ENCODE measurements at places on chromosomes 16 and 17.

DNA sequence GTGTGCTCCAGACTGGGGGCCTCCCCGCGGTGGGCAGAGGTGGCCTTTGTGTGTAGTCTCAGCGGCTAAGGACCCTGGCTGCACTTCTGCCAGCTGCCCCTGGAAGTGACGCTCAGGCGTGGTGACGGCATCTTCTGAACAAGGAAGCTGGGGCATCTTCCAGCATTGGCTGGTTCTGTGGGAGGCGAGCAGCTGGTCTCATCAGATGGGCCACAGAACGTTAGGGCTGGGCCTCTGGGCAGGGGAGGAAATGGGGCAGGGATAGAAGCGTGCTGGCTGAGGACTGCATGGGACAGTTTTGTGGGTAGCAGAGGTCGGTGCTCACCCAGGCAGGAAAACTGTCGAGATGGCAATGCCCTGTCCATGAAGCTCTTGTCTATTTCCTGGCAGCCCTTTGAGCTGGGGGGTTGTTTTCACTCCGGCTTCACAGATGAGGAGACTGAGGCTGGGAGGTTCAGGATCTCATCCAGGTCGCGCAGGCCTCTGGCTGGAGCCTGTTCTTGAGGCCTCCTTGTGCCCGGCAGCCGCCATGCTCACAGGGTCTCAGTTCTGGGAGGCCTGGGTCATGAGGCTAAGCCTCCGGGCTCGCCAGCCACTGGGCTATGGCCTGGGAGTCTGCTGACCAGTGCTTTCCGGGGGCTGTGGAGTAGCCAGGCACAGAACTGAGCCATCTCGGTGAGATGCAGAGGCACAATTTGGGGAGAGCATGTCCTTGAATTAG is 16.3 kb downstream of the IRF8 start:
- no peak for DNase-seq

GRCh38 chr16:12311877-12312276 is 335.3 kb downstream of the SNX29 start:
- no peak for DNase-seq

DNA sequence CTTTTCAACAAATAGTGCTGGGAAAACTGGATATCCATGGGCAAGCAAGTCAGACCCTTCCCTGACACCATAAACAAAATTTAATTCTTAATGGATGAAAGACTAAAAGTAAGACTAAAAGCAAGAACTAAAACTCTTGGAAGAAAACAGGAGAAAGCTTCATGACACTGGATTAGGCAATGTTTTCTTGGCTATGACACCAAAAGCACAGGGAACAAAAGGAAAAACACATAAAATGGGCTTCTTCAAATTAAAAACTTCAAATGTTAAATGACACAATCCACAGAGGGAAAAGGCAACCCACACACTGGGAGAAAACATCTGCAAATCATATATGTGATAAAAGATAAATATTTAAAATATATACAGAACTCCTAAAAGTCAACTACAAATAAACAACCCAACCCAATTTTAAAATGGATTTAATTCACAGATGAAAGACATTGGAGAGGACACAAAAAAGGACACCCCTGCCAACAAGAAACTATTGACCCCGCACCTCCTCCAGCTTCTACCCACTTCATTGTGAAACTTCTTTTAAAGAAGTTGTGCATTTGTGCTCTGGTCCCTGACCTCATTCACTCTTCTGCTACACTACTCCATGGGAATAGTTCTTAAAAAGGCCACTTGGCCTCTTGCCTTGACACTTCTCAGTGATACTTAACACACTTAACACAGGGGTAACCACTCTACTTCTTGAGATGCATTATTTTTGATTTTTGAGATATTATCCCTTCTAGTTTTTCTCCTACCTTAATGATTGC is 80.3 kb downstream of the TRIM37 start:
- no peak for DNase-seq

DNA sequence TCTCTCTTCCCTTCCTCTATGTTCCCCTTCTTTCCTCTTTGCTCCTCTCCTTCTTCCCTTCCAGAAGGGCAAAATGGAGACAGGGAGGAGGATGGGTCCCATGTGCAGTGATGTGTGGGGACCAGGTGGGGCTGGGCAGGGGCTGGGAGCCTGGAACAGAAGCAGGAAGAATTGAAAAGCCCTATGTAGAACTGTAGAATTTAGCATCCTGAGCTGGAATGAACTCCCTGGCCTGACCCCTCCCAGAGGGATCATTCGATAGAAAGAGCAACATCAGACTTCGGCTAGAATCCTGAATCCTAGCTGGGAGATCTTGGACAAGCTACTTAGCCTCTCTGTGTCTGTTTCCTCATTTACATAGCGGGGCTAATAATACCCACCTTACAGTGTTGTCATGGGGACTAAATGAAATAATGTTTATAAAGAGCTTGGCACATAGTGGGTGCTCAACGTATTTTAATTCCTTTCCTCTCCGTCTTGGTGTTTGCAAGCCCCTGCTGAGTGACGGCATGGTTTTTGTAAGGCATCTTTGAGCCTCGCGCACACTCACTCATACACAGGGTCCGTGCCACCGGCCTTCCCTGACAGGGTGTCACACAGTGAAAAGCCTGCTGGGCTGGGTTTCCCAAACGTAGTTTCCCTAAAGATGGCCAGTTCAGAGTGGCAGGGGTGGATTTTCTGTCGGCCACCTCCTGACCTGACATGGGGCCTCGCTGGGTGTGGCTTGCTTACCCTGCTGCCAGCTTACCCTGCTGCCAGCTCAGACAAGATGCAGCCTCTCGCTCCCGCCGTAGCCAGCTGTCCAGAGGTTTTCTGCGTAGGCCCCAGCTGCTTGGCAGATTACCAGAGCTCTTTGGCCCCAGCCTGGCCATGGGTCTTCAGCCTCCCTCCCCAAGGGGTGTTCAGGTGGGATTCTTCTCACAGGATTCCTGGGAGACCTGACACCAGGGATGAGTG is 6.1 kb upstream of the ARHGAP23 start:
- no peak for DNase-seq

DNA sequence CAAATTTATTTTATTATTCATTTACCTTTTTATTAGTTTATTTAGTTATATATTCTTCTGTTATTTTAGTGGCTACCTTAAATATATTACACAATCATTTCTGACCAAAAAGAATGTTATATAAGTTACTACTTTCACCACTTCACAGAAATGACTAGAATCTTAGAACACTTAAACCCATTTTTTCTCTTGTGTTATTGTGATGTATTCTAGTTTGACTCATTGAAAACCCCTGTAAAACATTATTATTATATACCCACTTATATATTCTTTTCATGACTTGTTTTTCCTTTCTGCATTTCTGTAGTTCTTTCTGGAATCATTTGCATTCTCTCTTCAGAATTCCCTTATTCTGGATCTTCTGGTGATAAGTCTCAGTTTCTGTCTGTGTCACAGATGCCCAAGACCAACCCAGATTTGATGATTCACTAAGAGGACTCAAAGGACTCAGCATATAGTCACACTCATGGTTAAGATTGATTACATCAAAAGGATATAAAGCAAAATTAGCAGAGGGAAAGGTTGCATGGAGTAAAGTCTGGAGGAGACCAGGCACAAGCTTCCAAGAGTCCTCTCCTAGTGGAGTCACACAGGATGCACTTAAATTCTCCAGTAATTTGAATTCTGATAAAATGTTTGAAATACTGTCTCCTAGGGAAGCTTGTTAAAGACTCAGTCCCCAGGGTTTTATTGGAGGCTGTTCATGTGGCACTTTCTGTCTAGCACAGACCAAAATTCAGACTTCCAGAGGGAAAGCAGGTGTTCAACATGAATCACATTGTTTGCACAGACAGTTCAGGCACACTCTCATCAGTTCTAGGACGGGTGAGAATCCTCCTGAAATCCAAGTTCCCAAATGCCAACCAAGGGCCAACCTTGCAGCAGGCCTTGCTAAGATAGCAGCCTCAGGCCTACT is 7.7 kb downstream of the GINS3 start:
- no peak for DNase-seq

DNA sequence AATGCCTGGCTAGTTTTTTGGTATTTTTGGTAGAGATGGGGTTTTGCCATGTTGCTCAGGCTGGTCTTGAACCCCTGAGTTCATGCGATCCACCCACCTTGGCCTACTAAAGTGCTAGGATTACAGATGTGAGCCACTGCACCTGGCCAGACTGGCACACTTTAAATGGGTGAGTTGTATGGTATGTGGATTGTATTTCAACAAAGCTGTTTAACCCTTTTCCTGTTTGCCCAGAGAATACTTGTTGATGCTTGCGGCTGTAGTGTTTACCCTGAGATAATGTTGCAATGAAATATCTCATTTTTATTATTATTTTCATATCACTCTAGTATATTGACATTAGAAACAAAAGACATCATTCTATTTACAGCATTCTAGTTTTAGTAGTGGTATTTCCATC is 17.1 kb upstream of the TMEM94 start:
- DNase-seq, result no peak

GRCh38 chr17:20156196-20157000 is 147.2 kb downstream of the SPECC1 start:
- peak; percentile 62 for DNase-seq

GRCh38 chr17:81334987-81335772 is 40.1 kb upstream of the SLC38A10 start:
- DNase-seq, result peak; percentile 36

GRCh38 chr16:70612931-70613330 is 33.4 kb upstream of the IL34 start:
- DNase-seq, result no peak

- no peak for DNase-seq
Observed at GRCh38 chr17:65936013-65936412, 255.9 kb downstream of the CEP112 start.

DNA sequence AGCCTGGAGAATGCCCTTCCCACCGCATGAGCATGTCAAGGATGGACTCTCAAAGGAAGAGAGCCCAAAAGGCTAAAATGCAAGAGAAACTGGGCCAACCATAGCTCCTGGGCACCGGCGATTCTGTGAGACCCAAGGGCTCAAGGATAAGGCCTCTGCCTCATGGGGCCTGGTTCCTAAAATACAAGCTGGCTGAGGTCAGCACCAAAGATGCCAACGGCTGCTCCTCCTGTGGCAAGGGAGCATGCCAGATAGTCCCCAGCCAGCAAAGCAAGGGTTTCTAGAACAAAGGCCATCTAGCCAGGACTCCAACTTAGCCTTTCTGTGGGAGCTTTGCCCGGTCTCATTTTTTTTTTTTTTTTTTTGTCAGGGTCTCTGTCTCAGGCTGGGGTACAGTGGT is 20.1 kb downstream of the GPRC5B start:
- DNase-seq, result no peak

DNA sequence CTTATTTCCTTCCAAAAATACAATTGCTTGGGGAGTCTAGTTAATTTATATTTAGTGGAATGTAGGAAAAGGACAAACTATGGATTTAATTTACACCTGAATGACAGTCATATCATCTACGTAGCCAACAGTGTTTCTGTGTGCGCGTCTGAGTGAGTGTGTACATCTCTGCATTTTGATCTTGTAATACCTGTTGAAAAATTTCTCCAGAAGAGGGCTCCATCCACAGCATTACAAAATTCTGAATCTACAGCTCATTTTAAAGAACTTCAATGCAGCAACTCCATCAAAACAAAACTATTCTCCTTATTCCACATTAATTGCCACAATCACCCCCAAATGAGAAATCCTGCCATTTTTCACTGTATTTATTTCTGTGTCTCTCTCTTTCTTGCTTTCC is 3.9 kb downstream of the CDH13 start:
- no peak for DNase-seq

DNA sequence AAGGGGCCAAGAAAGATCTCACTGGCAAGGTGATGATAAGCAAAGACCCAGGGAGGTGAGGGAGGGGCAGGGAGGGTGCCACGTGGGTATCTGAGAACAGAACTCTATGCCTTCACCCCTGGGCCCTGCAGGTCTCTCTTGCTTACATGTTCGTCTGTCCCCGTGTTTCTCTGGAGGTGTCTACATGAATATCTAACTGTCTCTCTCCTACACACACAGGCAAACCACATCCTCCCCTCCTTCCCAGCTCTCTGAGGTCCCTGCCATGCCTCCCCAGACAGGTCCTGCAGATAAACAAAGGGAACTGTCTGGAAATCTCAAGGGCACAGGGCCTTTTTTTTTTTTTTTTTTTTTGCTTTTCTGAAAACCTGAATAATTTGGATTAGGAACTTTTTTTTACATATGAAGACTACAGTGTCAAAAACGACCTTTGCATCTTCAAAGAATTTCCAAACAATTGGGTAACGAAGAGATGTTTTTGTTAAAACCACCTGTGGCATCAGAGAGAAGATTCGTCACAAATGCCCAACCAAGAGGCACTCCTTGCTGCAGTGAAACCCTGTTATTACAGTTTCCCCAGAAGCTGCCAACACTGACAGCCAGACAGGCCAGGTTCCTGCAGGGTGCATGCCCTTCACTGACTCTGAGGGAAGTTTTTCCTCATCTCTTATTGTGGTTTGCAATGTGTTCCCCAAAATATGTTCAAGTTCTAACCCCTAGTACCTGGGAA is 17.8 kb downstream of the PLLP start:
- DNase-seq, result no peak

- DNase-seq, result no peak
Observed at GRCh38 chr17:74892974-74893911, at the start of gene FADS6. TSS of gene FADS6 (minus strand) at chr17:74893633. CDS start at chr17:74893595, 38 bp downstream.

All from left colon (tissue), 2 donors.